Stimulated activated CD8-positive, alpha-beta memory T cell treated with anti-CD3 and anti-CD28 coated beads, Interleukin-4, amount 100 ng/mL, for 4 hours (primary cell): ENCODE measurements at places on chromosomes 16 and 17.

GRCh38 chr17:34584805-34585416, 5.5 kb downstream of the TMEM132E start:
- no peak for DNase-seq

DNA sequence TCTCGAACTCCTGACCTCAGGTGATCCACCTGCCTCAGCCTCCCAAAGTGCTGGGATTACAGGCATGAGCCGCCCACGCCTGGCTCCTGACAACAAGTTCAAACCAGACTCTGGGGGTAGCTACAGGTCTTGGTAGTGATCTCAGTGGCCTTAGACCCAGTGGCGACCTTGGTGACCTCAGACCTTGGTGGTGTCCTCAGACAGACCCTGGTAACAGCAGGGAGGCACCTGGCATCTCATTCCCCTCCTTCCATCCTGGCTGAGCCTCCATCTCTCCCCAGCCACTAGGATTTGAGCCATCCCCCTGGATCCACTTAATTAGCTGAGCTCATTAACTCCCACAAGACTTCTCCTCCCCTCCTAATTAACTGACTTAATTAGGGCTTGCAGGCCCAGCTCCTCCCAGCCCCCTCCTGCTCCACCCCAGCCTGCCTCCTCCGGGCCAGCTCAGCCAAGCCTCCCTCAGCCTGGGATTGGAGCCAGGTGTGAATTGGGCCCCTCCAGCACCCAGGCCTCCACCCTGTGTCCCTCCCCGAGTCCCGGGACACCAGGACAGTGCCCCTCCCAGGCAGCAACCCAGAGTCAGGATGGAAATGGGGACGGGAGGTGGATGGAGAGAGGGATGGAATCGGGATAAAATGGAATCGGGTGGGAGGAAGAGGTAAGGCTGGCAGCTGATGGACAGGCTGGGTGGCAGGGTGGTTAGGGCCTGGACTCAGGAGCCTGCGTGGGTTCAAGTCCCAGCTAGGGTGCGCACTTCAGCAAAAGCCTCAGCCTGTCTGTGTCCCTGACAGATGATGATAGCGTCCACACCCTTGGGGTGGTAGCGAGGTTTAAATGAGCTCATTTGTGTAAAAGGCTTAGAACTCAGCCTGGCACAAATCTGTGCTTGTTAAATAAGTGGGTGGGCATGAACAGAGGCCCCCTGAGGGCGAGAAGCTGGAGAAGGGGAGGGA, 11.2 kb upstream of the SBK1 start:
- no peak for DNase-seq

GRCh38 chr16:48317614-48318315, 67.4 kb downstream of the SIAH1 start:
- DNase-seq, result no peak

DNA sequence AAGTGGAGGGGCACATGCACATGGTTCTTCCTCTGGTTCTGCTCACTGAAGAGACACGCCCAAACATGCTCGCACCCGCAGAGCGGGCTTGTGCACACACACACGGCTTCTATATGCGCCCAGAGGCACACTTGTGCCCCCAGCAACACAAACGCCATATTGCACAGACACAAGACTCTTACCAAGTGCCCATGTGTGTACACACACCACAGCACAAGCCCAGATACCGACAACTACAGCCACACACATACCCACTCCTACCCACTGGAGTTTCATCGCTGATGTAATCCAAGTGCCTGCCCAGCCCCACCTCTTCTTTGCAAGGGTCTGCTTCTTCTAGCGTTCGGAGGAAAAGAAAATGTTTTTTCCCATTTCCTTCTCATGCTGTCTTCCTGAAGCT, 6.5 kb upstream of the PRR29 start:
- DNase-seq, result no peak

DNA sequence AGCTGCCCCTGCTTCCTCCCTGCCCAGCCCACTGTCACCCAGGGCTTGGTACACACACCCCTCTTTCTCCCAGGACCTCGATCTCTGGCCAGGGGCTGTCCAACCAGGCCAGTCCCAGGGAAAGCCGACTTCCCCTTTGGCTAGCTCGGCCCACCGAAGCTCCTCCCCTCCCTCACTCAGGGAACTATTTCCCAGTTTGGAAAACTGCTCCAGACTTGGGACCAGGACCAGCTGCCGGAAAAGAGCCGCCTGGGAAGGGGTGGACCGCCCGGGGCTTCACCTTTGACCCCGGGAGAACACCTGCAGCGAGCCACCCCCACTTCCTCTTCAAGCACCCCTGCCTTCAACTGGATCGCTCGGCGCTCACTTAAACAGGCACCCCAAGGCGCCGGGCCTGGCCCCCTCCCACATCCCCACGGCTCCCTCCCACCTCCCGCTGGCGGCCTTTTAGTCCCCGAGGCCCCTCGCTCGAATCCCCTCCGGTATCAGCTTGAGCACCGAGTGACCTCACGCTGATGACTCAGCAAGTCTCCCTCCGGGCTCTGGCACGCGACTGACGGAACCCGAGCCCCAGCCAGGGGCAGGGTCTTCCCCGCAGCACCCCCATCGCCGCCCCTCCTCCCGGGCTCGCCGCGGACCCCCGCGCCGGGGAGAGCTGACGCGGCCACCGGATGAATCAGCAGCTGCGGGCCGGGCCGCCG, 934 bp downstream of the MAFG start:
- peak; percentile 58 for DNase-seq
